Stimulated activated CD8-positive, alpha-beta memory T cell treated with anti-CD3 and anti-CD28 coated beads, Interleukin-4, amount 100 ng/mL, for 1 hour (primary cell): ENCODE measurements at places on chromosomes 5 and 9.

- no peak for DNase-seq
These were observed 77.1 kb downstream of the STRBP start for GRCh38 chr9:123191260-123191659.

DNA sequence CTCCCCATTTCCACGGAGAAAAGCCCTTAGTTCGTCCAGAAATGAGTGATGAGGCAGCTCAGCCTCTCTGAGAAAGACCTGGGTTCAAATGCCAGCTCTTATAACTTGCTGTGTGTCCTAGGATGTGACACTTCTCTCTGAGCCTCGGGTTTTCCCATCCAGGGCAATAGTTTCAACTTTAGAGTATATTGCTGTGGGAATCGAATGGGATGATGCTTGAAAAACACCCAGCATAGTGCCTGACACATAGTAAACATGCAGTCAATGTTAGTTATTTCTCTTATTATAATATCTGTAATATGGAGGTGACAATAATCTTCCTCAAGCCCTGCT, 430 bp upstream of the MAPKAP1 start:
- DNase-seq = no peak

DNA sequence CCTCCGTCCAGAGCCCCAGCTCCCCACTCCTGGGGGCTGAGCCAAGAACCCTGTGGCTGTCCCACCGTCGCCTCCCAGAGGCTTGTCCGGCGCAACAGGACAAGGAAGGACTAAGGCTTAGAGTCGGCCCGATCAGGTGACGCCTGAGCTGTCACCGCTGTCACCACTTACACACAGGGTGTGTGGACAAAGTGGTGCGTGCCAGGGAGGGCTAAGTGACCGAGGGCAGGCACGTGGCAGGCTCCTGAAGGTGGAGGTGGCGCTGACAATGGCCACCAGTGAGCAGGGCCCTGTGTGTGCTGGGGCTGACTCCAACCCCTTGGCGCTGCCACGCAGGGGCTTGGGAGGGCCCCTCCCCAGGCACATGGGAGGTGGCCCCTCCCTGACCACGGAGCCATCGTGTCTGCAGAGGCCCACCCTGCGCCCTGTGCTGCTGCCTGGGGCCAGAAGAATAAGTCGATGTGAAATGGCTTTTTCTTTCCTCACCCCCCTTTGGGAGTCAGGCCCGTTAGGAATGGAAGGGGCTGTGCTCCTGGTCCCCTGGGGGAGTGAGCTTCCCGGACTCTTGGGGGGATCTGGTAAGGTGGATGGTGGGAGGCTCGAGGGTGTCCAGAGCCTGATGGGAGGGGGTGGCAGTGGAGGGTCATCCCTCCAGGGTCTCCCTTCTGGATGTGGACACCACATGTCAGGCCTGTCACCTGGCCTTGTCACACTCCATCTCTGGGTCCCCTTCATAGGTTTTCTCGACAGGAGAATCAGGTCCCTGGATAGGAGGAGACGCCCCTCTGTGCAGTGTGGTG, 2.6 kb upstream of the GPSM1 start:
- no peak for DNase-seq

GRCh38 chr5:172839669-172840431, 5.8 kb downstream of the ERGIC1 start:
- DNase-seq = no peak

DNA sequence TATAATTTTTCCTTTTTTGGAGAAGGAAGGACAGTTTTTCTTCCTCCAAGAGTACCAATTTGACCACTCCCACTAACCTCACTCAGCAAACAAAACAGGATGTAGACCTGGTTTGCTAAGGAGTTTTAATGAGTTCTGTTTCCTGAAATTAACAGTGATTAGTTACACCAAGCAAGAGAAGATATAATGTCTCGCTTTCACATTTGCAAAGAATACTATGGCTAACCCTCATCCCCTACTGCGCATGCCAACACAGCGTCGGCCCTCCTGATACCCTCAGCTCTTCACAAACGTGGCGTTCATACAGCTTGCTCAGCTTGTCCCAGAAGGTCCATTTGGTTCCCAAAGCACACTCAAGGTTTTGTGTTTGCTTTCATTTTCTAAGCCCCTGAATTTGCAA, 41.9 kb upstream of the IPPK start:
- no peak for DNase-seq

DNA sequence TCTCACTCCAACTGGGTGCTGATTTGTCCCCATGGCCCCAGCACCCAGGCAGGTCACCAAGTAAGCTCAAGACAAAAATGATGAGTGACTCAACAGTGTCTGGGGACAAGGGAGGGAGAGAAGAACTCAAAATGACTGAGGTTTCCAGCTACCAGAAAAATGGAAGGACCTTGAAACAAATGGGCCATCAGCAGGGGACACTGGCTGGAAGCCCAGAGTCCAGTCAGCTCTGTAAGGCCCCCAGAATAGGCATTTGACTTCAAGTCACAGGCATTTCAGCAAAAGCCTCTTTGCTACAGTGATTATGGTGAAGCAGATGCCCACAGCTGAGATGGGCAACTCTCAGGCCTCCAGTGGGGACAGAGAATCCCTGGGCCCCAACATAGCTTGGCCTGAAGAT, 139.0 kb upstream of the GABRP start:
- DNase-seq = no peak

DNA sequence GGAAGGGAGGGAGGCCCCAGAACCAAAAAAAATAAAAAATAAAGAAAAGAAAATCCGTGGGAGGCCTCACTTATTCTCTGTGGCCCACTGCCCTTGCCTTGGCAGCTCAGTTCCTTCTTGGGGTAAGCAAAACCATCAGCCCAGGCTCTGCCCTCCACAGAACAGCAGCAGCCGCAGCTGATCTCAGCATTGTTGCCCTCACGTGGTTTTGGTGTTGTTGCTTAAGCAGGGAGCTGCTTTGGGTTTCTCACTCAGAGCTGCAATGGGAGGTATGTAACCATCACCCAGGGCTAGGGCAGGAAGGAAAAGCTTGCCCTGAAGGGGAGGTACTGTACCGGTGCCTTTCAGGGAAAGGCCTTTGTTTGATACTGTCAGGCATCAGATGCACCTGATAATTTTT, 374.7 kb upstream of the WWC1 start:
- no peak for DNase-seq

DNA sequence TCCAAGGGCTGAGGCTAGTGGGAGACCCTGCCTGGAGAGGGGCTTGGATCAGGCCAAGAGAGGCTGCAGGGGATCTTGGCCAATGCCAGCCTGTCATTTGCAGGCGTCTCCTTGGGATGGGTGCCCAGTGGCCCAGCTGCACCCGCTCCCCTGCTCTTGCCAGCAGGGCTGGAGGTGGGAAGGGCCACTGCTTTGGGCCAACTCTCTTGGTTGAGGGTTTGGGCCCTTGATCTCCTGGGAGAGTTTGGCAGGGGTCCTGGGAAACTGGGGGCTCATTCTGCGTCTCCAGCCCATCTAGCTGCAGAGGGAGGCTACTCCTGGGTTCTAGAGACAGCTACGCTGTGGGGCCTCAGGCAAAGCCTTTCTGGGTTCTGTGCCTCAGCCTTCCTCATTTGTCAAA, 10.5 kb downstream of the PSD2 start:
- no peak for DNase-seq

DNA sequence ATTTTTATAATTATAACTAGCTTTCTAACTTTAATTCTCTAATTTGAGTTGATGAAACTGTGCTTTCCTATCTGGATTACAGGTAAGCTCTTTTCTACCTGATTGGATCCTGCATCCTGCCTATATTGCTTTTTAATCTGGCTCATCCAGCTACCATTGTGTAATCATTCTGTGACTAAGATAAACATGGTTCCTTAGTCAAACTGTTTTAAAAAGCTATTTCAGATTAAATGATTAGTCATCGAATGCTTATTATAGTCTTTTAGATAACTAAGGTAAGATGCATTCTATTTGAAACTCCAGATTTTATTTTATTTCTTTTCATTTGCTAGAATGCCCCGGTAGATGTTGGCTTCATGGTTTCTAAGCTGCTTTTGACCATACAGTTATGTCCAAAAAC, 50.7 kb downstream of the ICE1 start:
- DNase-seq = no peak

DNA sequence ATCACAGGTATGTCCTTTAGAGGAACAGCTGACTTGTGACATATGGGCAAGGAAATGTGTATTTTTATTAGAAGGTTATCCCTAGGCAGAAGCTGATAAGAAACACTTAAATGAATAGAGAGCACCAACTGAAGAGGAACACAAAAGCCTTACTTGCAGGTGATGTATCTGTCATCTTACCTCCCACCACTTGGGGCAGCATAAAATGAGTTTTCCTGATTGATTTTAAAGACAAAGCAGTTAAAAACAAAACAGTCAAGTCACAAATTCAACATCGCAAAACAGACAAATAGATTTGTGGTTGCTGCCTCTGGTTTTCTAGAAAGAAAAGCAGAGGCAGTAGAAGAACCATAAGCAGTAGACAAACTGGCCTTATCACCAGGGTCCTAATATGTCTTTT, 302.4 kb upstream of the ZNF462 start:
- no peak for DNase-seq
